CD4-positive, alpha-beta T cell treated with Interleukin-4 for 1 hour (primary cell): ENCODE measurements at places on chromosomes 3 and 15.

DNA sequence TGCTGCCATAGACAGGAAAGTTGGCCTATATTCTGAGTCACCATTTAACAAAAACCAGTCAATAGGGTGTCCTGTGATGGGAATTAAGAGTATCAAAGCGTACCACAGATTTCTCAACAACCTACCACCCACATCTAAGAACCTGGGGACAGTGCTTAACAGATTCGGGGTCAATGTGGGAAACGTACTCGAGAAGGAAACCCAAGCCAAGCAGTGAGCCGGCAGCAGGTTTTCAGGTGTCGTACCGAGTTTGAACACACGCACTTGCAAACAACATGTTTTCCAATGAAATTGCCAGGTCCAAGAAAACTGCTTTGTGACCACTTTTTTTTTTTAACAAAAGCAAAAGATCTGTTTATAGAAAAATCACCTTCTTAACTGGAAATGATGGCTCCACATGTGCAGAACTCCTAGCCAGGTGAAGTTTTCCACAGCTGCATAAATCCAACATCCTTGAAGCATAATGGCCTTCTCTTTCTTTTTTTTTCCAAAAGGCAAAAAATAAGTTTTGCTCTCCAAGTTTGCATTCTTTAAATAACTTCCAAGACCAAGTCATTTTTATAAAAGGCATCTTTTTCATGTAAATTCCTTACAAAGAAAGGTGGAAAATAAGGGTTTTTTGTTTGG is 45.7 kb downstream of the ADAMTS17 start:
- no peak for DNase-seq

- DNase-seq = no peak
These were observed 30.8 kb upstream of the MAP3K13 start for GRCh38 chr3:185332026-185332735.

DNA sequence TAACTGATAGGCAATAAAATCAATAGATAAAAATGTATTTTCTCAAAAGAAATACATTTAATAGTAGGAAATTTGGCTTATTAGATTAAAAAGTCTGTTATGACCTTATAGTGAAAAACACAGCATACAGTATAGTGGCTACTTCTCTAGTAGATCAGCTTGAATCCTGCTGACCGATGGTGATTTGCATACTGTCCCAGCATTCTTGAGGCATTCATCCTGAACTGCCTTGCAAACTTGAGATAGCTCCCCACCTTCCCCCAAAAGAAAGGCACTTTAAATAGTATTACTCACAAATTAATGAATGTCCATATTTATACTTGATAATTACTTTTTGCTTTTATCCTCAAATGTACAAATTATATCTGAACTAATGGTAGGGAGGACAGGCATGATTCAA is 6.7 kb downstream of the CHMP2B start:
- no peak for DNase-seq

- DNase-seq = no peak
These were observed 48.2 kb upstream of the TEX264 start for GRCh38 chr3:51622868-51623267.

GRCh38 chr3:151684094-151684493 is 49.6 kb upstream of the AADACL2 start:
- no peak for DNase-seq

DNA sequence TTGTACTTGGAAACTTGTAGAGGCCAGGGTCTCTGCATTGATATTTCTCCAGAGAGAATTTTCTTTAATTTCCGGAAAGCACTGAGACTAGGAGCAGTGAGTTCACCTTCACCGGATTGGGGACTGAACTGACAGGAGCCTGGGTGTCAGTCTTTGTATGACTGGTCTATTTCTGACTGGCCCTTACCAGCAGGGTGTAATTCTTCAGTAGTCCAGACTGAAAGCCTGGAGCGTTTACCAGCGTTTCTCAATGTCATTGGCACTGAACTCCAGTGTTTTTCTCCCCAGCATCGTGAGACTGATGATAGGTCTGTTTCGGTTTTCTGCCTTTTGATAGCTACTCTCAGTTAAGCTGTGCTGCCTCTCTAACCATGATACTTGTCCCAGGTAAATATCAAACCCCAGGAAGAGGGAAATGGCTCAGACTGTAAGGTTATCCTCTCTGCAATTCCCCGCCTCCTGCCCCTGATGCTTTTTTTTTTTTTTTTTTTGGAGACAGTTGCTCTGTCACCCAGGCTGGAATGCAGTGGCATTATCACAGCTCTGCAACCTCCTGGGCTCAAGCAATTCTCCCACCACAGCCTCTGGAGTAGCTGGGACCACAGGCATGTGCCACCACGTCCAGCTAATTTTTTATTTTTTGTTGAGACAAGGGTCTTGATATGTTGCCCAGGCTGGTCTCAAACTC is 103.6 kb downstream of the CACNA2D3 start:
- DNase-seq = no peak

DNA sequence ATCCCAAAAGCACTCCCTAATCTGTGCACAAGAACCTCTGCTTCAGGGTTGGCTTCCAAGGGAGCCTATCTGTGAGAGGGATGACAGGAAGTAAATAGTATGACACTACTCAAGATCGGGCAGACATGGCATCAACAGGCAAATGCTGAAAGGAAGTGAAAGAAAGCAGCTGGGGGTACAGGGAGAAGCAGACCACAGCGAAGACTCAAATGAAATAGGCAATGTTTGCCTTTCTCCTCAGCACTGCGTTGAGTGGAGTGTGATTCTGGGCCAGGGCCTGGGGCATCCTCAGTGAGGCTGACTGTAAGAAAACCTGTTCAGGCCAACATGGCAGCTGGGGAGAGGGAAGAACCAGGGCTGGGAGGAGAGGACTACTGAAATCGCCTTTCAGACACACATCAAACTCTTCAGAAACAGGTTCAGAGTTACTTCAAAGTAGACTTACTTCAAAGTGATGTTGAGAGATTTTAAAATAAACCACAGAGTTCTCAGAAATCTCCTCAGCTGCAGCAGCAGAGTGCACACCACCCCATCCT is 96.6 kb downstream of the SLC9A9 start:
- DNase-seq = peak; percentile 55

DNA sequence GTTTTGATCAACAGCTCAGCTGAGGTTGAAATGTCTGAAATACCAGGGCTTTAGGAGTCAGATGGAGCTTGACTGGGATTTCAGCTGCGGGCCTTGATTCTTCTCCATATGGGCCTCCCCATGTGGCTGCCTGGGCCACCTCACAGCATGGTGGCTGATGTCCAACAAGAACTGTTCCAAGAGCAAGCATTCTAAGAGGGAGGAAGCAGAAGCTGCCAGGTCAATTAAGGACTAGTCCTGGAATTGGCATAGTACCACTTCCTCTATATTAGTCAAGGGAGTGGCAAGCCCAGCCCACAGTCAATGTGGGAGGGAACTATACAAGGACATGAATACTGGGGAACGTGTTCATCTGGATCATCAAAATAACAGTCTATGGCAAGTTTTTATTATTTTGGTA is 181.7 kb upstream of the ANKRD28 start:
- no peak for DNase-seq

GRCh38 chr3:174278094-174278493 is 581.0 kb upstream of the NAALADL2 start:
- DNase-seq = no peak

DNA sequence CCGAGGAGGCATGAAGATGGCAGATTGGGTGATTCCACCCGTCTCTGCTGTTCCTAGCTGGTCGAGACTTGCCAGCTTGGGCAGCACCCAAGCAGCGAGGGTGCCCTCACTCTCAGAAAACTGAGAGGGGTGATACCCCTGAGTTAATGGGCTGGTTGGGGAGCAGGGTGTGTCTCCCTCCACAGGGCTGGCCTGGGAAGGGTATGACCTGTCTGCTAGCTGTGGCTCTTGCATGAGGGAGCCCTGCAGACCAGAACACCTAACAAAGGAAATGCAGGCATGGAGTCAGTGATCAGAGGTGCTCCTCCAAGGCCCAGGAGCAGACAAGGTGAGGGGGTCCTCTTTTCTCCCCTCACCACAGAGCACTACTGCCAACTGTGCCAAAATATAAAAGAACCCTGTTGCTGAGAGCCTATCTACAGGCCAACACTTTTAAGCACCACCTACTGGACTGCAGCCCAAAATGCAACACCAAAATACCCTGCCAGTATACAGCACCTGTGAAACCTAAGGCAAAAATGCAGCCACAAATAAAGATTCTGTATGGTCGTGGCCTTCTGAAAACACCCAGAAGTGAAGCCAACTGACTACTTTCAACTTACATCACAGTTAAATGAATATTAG is 35.8 kb upstream of the PPM1L start:
- no peak for DNase-seq

GRCh38 chr15:26146202-26146601 is 283.1 kb upstream of the ATP10A start:
- no peak for DNase-seq

DNA sequence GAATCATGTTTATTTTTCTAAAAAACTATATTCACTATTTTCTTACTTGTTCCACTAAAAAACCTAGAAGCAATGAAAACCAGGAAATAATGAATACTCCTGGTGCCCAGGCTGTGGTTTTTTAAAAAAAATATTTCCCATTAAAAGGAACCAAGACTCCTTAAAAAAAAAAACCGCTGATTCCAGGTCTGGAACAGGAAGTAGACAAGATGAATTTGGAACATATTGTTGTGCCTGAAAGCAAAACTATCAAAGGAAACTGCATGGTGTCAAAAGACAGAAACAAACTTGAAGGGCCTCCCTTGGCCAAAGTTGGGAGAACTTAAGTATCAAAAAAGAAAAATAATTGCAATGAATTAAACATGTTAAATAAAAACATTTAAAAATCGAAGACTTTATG is 245.3 kb upstream of the P2RY1 start:
- no peak for DNase-seq

DNA sequence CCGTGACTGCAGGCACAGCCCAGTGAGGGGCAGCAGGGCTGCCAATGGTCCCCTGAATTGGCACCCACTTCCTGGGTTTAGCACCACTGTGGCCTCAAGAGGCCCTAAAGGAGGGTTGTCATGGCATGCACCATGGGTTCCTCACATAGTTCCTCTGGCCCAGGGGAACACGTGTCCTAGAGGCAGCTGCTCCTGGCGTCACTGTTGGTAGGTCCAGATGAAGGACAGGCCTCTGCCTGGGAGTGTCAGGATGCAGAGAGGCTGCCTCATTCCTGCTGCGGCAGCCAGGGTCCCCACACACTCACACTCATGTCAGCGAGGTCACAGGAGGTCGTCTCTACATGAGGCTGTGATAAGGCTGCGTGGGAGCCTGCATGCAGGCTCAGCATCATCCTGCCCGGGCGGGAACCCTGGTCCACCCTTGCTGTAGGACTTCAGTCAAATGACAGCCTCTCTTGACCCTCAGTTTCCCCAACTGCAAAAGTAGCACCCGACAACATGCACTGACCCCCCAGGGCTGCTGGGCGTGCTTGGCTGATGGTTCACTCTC is 26.1 kb upstream of the SFMBT1 start:
- DNase-seq = no peak

- DNase-seq = no peak
These were observed 1310.2 kb downstream of the SI start for GRCh38 chr3:163768048-163768447.

DNA sequence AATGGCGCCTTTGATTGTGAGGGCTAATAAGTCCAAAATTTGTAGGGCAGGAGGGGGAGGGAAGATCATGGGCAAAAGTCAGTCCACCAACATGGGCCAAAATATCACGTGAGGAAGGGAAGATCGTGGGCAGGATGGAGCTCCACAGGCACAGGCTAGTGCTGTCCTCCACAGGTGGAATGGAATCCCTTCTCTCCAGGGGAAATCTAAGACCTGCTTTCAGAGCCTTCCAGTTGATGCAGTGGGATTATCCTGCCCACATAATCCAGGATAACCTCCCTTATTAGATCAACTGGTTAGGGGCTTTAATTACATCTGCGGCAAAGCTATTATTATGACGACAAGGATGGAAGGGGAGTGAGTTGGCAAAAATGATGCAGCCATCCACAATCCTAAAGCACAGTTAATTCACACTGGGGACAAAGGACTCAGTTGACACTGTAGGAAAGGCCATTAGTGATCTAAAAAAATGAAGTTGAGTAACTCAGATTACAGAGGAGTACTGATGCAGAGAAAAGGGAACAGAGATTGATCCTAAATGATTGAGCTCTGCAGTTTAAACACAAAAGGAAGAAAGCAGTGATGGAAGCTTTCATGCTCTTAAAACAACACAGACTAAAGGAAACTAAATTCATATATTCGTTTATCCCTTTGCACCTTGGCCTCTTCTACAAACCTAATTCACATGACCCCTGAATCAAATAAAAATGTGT is 159.8 kb downstream of the AKAP13 start:
- DNase-seq = no peak

DNA sequence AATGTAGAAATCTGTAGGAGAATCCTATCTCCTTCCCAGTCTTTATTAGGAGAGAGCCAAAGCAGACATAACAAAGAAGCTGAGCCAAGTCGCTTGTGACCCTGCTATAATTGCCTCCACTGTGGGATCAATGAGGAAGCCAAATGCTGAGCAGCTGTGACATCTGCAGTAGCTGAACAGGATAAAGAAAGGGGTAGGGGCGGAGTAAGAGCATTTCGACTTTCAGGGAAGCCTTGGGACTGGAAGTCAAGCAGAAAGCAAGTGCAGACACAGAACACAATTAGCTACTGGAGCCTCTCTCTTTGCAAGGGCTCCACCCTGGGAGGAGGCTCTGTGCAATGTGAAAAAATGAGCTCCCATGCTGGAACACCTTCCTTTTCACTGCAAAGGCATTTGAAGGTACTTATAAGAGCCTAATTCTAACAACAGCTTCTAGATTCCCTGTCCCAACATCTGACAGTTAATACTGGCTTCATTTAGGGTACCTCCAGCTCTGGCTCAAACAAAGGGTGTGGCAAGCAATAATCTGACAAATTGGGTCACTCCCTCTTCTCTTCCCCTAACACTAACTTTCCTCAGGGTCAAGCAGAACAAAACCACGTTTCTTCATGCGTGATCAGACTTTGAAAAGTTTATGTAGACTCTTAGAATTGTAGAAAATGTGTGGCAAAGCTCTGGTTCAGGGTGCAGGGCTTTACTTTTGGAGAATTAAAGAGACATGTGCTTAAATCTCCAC is 166.4 kb downstream of the CADPS start:
- DNase-seq = no peak

DNA sequence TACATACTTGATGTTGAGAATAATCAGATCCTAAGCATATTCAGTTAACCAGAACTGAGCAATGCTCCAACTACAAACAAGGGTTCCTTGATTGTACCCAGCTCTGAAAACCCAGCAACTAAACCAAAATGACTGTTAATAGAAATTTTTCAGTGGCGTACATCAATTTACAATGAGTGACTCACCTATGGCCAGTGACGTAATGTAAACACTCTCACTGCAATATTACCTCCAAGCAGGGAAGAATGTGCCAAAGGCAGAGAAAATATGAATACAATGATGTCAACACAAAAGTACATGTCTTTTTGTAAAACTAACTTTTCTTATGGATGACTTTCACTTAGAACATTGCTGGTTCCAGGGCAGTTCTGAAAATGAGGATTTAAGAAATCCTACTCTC is 611.3 kb downstream of the EDEM1 start:
- DNase-seq = no peak

- DNase-seq = no peak
These were observed 24.9 kb upstream of the SENP5 start for GRCh38 chr3:196842567-196843434.

DNA sequence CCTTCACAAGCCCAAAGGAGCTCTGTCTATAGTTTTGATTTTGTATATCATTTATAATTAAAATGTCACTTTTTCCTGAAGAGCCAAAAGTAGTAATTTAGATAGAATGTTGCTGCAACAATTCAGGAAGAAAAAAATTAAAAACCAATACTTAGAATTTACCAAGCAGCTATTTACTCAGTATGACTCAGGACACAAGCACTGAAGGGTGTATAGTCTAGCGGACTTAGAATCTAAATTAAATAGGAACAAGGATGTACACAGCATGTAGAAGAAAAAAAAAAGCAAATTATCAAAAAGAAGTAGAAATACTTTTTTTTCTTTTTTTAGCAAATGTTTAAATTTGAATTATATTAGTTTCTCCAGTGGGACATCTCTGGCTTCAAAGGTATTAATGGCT is 31.6 kb downstream of the PGBD4 start:
- no peak for DNase-seq
